ENCODE measurements at places on chromosomes 4 and X. TPM values are rescaled to one million over a fixed set of nuclear protein-coding genes. Genes with fewer than 3 reads are reported as not detected.
A peak's percentile ranks its signal among the peaks of the same experiment; 100 is the strongest.

- peak overlapping the region; percentile 24 for H3K4me3 ChIP-seq
- no peaks in the 10 kb centered on the region for H3K4me1 ChIP-seq
- DNase-seq: no peak
- H3K27me3 ChIP-seq: no peaks in the 10 kb centered on the region
- peak overlapping the region; percentile 76 for H3K27ac ChIP-seq
- no peaks in the 10 kb centered on the region for H3K36me3 ChIP-seq
Observed at GRCh38 chr4:169059306-169060211, 49.5 kb upstream of the CBR4 start.

GRCh38 chr4:26344901-26345564 lies 24.2 kb downstream of the RBPJ start:
- DNase-seq: no peak
- H3K4me1 ChIP-seq: no peaks in the 10 kb centered on the region
- no peaks in the 10 kb centered on the region for H3K36me3 ChIP-seq
- H3K27ac ChIP-seq: no peak overlapping the region
- no peaks in the 10 kb centered on the region for H3K27me3 ChIP-seq

INTU gene
- total RNA-seq: 11.1 TPM

DNA sequence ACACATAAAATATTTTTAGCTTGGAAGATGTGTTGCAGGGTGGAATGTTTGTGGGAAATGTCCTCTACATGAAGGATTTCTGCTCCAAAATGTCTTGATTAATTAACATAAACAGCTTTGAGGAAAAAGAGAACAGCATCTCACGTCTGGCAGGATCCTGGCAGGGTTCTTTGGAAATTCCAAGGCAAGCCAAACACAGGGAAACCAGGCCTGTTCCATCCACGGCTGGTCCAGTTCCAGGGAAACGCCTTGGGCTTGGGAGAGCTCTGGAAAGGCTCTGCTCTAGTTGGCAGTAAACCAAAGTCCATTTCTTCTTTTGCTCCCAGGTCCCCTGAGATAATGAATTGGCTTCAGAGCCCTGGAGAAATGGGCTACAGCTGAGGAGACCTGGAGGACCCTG lies 42.4 kb upstream of the GAB1 start:
- H3K27me3 ChIP-seq: no peaks in the 10 kb centered on the region
- no peaks in the 10 kb centered on the region for H3K4me1 ChIP-seq
- H3K4me3 ChIP-seq: no peak overlapping the region

TMPRSS11B gene
- not detected for total RNA-seq

GUCY1B1 gene
- total RNA-seq: 18.0 TPM

GRCh38 chr4:74369855-74370254 lies 4.9 kb downstream of the EREG start:
- peaks cover 3% of the 10 kb centered on the region for H3K27me3 ChIP-seq
- H3K27ac ChIP-seq: no peak overlapping the region
- DNase-seq: no peak
- H3K4me1 ChIP-seq: no peaks in the 10 kb centered on the region

DNA sequence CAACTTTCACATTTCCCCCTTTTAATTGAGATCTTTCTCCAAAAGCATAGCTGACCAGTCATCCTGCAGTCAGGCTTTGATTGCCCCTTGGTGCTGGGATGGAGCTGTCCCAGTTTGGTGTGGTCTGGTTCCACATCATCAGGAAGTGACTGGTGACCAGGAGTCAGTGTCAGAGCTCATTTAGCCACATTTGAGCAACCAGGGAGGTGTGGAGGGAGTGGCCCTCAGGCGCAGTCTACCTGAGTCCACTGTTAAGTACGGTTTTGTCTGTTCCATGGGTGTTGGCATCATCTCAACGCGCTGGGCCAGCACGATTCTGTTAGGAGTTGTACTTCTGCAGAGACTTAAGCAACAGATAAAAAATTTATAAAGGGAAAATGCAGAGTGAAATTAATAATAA lies 52.6 kb downstream of the RGS12 start:
- no peaks in the 10 kb centered on the region for H3K27me3 ChIP-seq
- no peak for DNase-seq
- H3K27ac ChIP-seq: no peak overlapping the region
- no peaks in the 10 kb centered on the region for H3K4me1 ChIP-seq
- no peak overlapping the region for H3K4me3 ChIP-seq

DNA sequence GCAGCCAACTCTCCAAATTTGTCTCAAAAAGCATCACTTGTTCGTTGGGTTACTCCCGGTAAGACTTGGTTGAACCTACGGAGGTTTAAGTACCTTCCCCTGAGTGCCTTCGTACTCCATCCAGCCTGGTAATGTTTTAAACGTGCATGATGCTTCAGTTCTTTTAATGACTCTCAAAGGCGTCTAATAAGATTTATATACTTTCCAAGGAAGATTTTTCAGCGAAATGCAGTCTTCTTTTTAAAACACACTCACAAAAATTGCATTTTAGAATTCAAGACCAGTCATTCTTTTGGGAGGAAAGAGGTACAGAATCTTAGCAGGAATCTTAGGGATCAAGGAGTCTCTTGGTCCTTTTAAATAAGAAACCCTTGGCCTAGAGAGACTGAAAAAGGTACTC lies 430 bp upstream of the TRPC3 start:
- no peak for DNase-seq
- no peaks in the 10 kb centered on the region for H3K4me1 ChIP-seq
- peak overlapping the region; percentile 59 for H3K4me3 ChIP-seq
- H3K27me3 ChIP-seq: no peaks in the 10 kb centered on the region
- H3K36me3 ChIP-seq: no peaks in the 10 kb centered on the region
- no peak overlapping the region for H3K27ac ChIP-seq

DNA sequence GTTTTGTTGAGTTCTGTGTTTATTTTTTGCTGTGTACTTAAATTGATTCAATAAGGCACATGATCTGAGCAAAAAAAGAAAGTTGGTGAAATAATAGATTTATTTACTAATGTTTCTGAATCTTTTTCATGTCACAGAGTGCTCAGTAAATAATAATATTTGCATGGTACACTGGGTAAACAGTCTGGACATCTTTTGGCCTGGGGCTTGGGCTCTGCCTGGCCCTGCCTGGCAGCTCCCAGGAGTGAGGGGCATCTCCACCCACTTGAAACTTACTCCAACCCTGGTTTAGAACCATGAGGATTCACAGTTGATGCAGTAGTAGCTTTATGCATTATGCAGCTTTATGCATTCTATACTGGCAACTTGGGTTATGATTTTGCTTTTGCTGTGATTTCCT lies 124.2 kb upstream of the SLC4A4 start:
- H3K27me3 ChIP-seq: no peaks in the 10 kb centered on the region
- no peak for DNase-seq
- no peaks in the 10 kb centered on the region for H3K4me1 ChIP-seq
- H3K27ac ChIP-seq: no peak overlapping the region
- no peaks in the 10 kb centered on the region for H3K36me3 ChIP-seq
- H3K4me3 ChIP-seq: no peak overlapping the region

GRCh38 chr4:167003326-167003725 lies 231.0 kb downstream of the SPOCK3 start:
- H3K27me3 ChIP-seq: no peaks in the 10 kb centered on the region
- H3K4me3 ChIP-seq: no peak overlapping the region
- no peaks in the 10 kb centered on the region for H3K4me1 ChIP-seq
- H3K27ac ChIP-seq: no peak overlapping the region
- no peaks in the 10 kb centered on the region for H3K36me3 ChIP-seq
- DNase-seq: no peak

GRCh38 chr4:139077567-139078355 lies 62.2 kb downstream of the NOCT start:
- H3K27ac ChIP-seq: no peak overlapping the region
- H3K4me3 ChIP-seq: no peak overlapping the region
- H3K36me3 ChIP-seq: no peaks in the 10 kb centered on the region
- H3K4me1 ChIP-seq: no peaks in the 10 kb centered on the region
- DNase-seq: no peak

DNA sequence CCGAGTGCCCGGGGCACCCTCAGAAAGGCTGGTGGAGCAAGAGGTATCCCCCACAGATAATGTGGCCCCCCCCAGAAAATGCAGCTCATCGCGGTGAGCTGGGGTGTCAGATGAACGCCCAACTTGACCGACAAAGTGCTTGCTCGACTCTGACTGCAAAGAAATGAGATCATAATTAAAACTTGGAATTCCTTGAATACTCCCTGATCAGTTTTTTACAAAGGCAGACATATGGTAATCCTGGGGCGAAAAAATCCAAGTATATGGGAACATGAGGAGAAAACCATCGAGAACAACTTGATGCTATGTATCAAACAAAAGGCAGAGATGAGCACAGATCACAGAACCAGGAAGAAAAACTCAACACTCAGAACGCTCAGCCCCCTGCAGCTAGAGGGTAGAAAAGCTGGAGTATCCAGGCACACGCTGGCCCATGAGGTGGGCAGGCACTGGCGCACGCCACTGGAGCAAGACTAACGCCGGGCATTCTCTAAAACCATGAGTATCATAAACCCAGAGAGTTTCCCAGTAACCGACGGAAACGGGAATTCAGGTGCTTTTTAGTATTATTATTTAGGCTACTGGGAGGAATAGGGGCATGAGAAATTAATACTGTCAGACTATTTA lies 127.3 kb downstream of the AFAP1 start:
- H3K27ac ChIP-seq: no peak overlapping the region
- no peaks in the 10 kb centered on the region for H3K4me1 ChIP-seq
- H3K36me3 ChIP-seq: peaks cover 4% of the 10 kb centered on the region
- H3K27me3 ChIP-seq: no peaks in the 10 kb centered on the region

- no peaks in the 10 kb centered on the region for H3K36me3 ChIP-seq
- H3K4me3 ChIP-seq: peak overlapping the region; percentile 20
- DNase-seq: no peak
- H3K4me1 ChIP-seq: no peaks in the 10 kb centered on the region
- H3K27ac ChIP-seq: no peak overlapping the region
- H3K27me3 ChIP-seq: no peaks in the 10 kb centered on the region
Observed at GRCh38 chr4:41644288-41644914, 104.1 kb downstream of the PHOX2B start.

GRCh38 chr4:182231080-182231479 lies 12.1 kb upstream of the TENM3 start:
- H3K27ac ChIP-seq: no peak overlapping the region
- H3K27me3 ChIP-seq: peaks cover 8% of the 10 kb centered on the region
- no peaks in the 10 kb centered on the region for H3K4me1 ChIP-seq
- no peaks in the 10 kb centered on the region for H3K36me3 ChIP-seq

DNA sequence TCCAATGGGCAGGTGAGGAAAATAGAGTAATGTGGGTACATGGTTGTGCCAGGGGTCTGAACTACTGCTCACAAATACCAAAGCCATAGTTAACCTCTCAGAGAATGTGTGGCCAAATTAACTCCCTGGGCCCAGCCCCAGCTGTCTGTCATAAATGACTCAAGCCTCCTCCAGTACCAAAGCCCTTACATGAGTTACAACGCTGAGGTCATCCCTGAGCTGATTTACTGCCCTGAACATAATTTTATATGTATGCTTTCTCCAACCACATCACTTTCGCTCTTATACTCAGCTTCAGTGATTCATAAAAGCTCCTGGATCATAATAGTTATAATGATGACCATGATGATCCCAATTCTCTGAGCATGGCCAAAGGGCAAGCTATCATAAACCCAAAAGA lies 283.9 kb downstream of the NKX6-1 start:
- no peak for DNase-seq
- H3K36me3 ChIP-seq: no peaks in the 10 kb centered on the region
- H3K4me3 ChIP-seq: no peak overlapping the region
- H3K27me3 ChIP-seq: no peaks in the 10 kb centered on the region
- no peaks in the 10 kb centered on the region for H3K4me1 ChIP-seq

GRCh38 chr4:18390655-18391353 lies 369.2 kb upstream of the LCORL start:
- no peaks in the 10 kb centered on the region for H3K36me3 ChIP-seq
- no peak overlapping the region for H3K27ac ChIP-seq
- no peaks in the 10 kb centered on the region for H3K4me1 ChIP-seq
- DNase-seq: no peak
- no peak overlapping the region for H3K4me3 ChIP-seq
- H3K27me3 ChIP-seq: no peaks in the 10 kb centered on the region

GRCh38 chr4:77852892-77853495 lies 9.6 kb upstream of the MRPL1 start:
- peak overlapping the region; percentile 42 for H3K27ac ChIP-seq
- H3K4me1 ChIP-seq: no peaks in the 10 kb centered on the region
- no peaks in the 10 kb centered on the region for H3K36me3 ChIP-seq
- no peak for DNase-seq
- no peak overlapping the region for H3K4me3 ChIP-seq

GAGE13 gene
- total RNA-seq: not detected

SHISA3 gene
- total RNA-seq: 0.33 TPM

LRIT3 gene
- total RNA-seq: 0.66 TPM

- no peaks in the 10 kb centered on the region for H3K36me3 ChIP-seq
- no peak overlapping the region for H3K27ac ChIP-seq
- no peak for DNase-seq
- no peaks in the 10 kb centered on the region for H3K4me1 ChIP-seq
Observed at GRCh38 chrX:67604979-67605703, 61.3 kb downstream of the AR start.

- no peak for DNase-seq
- H3K36me3 ChIP-seq: no peaks in the 10 kb centered on the region
- H3K27me3 ChIP-seq: no peaks in the 10 kb centered on the region
- H3K4me1 ChIP-seq: no peaks in the 10 kb centered on the region
Observed at GRCh38 chr4:139528377-139529005, 27.5 kb downstream of the SETD7 start.

- DNase-seq: no peak
- peak within 1 kb of the TSS; percentile 52 for H3K4me3 ChIP-seq
- H3K36me3 ChIP-seq: no peaks in the 10 kb centered on the region
- H3K27me3 ChIP-seq: peaks cover 83% of the 10 kb centered on the region
Observed at GRCh38 chrX:132958091-132958703, at the start of gene HS6ST2. Gene HS6ST2, minus strand, starts transcription at chrX:132958629.

TACC3 gene
- total RNA-seq: 4.1 TPM

AMTN gene
- not detected for total RNA-seq

- H3K36me3 ChIP-seq: no peaks in the 10 kb centered on the region
- no peak overlapping the region for H3K27ac ChIP-seq
- no peaks in the 10 kb centered on the region for H3K4me1 ChIP-seq
- no peak overlapping the region for H3K4me3 ChIP-seq
Observed at GRCh38 chr4:122898370-122899150, 23.8 kb downstream of the NUDT6 start.

GATA1 gene
- not detected for total RNA-seq

AADAT gene
- total RNA-seq: 5.6 TPM

- H3K36me3 ChIP-seq: no peaks in the 10 kb centered on the region
- no peaks in the 10 kb centered on the region for H3K4me1 ChIP-seq
- H3K27ac ChIP-seq: no peak within 1 kb of the TSS
Observed at GRCh38 chrX:37685381-37686359, at the start of gene XK. Gene XK, plus strand, starts transcription at chrX:37685791. Its CDS starts 171 bp downstream, at chrX:37685962.

SUPT20HL1 gene
- not detected for total RNA-seq

- no peaks in the 10 kb centered on the region for H3K36me3 ChIP-seq
- H3K27ac ChIP-seq: no peak overlapping the region
- H3K27me3 ChIP-seq: peaks cover 17% of the 10 kb centered on the region
- H3K4me1 ChIP-seq: no peaks in the 10 kb centered on the region
- no peak overlapping the region for H3K4me3 ChIP-seq
- DNase-seq: no peak
Observed at GRCh38 chrX:46376246-46376885, 168.9 kb downstream of the ZNF674 start.

ARHGEF6 gene
- total RNA-seq: 43.6 TPM

- no peaks in the 10 kb centered on the region for H3K27me3 ChIP-seq
- no peaks in the 10 kb centered on the region for H3K36me3 ChIP-seq
Observed at GRCh38 chr4:132097041-132097440, 1052.1 kb upstream of the PCDH10 start.

GRCh38 chrX:3771766-3772165 lies 58.3 kb upstream of the PRKX start:
- DNase-seq: no peak
- H3K4me3 ChIP-seq: no peak overlapping the region
- H3K36me3 ChIP-seq: no peaks in the 10 kb centered on the region
- H3K4me1 ChIP-seq: no peaks in the 10 kb centered on the region

GRCh38 chrX:20913760-20914159 lies 460.5 kb upstream of the CNKSR2 start:
- H3K27ac ChIP-seq: no peak overlapping the region
- no peak for DNase-seq
- no peaks in the 10 kb centered on the region for H3K4me1 ChIP-seq
- peaks cover 7% of the 10 kb centered on the region for H3K27me3 ChIP-seq
- no peak overlapping the region for H3K4me3 ChIP-seq

Data from breast epithelium (tissue), 4 donors.